ENCODE measurements at places on chromosomes 2 and 18.

- no peak for DNase-seq
Measured at GRCh38 chr2:9708683-9709538, 78.1 kb upstream of the YWHAQ start.

- no peak for DNase-seq
Measured at GRCh38 chr2:79660557-79660956, 147.7 kb downstream of the CTNNA2 start.

DNA sequence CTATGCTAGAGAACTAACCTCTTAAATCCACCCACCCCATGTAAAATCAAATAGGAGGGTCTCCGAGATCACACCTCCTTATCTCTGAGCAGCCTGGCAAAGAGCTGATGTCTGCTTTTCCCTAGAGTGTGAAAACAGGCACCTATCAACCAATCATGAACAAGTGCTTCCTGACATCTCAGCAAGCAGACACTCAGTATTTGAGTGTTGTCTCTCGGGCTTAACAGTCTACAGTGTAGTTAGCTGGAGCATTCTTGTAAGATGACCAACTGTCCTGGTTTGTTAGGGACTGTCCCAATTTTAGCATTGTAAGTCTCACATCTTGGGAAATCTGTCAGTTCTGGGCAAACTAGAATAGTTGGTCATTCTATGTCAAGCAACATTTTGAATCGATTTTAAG, 26.4 kb downstream of the MARCHF4 start:
- no peak for DNase-seq

- DNase-seq = peak; percentile 98
Measured at GRCh38 chr18:3688690-3689089, 238.7 kb downstream of the TGIF1 start.

DNA sequence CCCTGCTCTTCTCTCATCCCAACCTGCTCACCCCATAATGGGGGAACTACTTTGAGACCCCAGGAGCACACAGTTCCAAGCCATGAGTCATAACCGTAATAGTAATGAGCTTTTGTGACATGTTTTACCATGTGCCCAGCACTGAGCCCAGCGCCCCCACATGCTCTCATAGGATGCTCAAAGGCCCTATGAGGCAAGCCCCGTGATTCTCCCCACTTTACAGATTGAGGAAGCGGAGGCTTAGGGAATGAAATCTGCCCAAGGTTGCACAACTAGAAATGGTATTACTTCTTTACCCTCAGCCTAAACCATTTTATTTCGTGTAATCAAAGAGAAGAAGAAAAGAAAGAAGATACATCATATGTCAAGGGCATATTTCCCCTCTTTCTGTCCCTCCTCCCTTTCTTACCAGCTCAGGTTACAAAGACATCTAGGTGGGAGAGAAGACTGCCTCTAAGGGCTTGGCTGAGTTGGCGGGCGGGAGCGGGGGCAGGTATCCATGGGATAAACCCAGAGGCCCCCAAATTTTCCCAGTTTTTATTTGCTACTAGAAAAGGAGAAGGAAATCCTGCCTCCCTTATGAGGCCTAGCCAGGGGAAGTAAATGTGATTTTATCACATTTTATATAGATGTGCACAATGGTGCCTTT, 24.2 kb downstream of the BCL11A start:
- DNase-seq = no peak

- DNase-seq = no peak
Measured at GRCh38 chr2:53252115-53252514, 515.5 kb upstream of the CHAC2 start.

DNA sequence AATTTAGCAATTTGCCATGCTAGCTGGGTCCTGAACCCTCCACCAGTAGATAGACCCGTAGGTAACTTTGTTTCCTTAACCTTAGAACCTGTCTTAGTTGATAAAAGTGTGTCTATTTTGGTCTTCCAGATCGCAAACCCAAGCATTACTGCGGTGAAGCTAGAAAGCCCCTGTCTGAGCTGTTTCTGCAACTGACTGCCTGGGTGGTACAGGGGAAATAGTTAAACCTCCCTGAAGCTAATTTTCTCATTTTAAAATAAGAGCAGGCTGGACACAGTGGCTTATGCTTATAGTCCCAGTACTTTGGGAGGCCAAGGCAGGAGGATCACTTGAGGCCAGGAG, 101.7 kb upstream of the MSH2 start:
- DNase-seq = no peak

DNA sequence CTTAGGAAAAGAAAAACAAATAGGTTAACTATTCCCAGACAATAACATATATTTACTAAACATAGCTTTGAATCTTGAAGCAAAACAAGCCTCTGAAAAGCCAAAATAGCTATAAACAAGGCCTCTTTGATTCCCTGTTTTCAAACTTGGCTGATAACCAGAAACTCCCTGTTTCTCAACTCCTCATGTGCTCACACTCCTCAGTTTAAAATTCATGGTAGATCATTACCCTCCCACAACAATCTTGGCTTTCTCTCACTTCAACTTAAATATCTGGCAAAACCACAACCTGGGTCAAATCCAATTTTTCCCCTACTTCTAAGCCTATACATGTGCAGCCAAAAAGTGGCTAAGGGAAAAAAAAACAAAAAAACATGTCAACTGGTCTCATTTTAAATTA, 15.6 kb downstream of the SUCLG1 start:
- DNase-seq = no peak

GRCh38 chr2:138421315-138421970, 80.1 kb upstream of the SPOPL start:
- DNase-seq = peak; percentile 70

DNA sequence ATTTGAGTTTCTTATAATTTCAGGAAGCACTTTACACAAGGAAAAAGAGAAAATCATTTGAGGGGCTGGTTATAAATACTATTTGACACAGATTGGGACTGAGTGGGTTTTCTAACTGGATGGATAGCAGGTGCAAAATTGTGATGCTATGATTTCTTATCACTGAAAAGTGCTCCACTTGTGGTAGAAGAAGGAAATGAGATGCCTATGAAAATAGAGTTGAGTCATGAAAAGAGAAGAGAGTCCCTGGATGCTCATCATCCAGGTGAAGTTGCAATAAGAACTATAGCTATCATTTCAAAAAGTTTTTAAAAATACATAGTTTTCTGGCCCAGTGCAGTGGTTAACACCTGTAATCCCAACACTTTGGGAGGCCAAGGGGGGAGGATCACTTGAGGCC, 39.4 kb upstream of the NFE2L2 start:
- DNase-seq = no peak

- no peak for DNase-seq
Measured at GRCh38 chr18:22591222-22591621, 173.5 kb upstream of the CTAGE1 start.

- DNase-seq = no peak
Measured at GRCh38 chr2:166163775-166164174, 36.0 kb upstream of the SCN1A start.

DNA sequence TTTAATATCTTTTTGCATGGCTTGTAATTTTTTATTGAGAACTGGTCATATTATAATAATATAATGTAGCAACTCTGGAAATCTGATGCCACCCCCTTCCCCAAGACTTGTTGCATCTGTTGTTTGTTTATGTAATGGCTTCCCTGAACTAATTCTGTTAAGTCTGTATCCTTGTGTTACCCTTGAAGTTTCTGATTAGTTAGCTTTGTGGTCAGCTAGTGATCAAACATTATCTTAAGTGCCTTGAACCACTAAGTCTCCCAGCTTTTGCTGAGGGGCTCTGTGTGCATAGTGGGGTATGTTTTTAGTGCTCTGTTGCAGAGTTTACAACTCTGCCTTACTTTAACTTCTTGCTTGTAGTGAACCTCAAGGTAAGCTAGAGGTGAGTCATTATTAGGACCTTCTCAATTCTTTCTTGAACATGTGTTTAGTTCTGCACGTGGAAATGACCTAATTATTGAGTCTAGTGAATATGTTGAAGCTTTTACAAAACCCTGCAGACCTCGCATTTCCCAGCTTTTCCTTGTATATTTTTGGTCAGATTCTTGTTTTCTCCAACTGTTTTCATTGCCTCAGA, 24.8 kb downstream of the SMCHD1 start:
- no peak for DNase-seq

GRCh38 chr2:176096986-176097819, 2.4 kb upstream of the HOXD12 start:
- no peak for DNase-seq

GRCh38 chr2:1472350-1472749, 59.1 kb downstream of the TPO start:
- DNase-seq = no peak

DNA sequence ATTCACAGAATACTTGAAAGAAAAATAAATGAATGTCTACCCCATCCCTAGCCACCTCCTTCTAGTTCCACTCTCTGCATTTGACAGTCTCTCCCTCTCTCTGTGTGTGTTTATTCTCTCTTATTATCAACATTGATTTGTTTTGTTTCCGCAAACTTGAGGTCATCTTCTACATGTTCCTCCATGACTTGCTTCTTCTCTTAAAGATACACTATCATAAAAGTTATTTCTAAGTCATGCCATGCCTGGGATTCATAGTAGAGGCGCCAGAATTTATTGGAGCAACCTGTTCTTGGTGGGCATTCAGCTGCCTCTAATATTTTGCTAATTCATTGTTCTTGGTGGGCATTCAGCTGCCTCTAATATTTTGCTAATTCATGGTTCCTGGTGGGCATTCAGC, 58.9 kb upstream of the SMAD7 start:
- DNase-seq = no peak

DNA sequence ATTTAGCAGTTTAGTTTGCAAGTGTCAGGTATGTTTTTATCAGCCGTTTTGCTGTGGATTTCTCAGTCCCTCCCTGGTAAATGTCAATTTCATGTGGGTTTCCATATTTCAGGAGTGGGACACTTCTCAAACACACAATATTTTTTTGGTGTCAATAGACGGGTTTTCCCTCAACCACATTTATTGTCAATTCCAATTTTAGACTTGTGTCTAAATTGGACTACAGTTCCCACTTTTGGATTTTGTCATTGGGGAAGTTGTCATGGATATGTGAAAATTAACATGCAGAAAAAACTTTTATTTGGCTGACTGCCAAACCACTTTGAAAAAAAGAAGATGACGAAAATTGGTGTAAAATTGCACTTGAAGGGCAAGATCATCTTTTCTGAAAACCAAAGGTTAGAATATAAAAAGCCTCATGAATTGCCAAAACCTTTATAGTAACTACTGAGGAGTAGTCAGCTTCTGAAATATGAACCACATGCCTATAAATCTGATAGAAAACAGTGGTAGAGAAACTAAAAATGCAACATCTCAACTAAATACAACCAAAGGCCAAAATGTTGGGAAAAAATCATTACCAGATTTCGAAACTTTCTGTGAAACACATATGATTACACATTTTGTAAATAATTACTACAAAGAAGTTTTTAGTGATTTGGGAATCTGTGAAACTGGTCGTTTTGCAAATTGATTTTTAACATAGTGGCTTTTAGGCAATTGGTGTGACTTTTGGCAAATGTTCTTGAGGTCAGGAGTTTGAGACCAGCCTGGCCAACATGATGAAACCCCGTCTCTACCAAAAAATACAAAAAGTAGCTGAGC, 106.4 kb downstream of the BCL2L11 start:
- no peak for DNase-seq

DNA sequence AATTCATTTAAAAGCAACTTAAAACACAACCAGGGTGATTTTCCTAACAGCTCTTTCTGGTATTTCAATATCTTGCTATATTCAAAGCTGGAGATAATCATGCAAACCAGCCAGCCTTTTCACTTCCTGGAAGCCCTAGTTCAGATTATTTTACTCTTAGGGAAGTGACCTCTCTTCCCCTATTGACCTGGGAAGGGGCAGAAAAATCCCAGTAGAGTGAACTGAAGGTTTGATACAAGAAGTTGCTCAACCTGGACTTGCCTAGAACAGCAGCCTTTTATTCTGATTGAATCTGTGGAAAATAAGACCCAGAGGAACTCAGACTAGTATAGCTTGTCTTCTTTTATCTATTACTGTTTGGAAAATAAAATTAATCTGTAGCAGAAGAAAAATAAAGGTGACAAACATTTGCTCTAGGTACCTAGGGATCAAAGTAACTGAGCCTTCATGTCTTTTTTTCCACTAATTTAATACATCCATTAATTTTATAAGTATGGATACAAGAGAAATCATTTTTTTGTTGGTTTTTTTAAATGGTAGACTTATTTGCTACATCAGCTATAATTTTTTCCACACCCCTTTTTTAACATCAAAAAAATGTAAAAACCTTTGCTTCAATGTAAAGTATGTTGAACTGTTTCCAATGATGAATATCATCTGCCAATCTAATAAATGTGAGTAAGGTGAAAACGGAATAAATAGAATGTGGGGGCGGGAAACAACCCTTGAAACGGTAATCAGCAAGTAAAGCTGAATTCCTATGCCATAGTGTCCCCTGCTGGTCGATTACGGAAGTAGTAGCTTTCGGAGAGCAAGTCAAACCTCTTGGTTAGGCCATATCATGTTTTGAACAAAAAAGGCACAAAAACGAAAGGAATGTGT, 629.9 kb downstream of the NRXN1 start:
- DNase-seq = peak; percentile 4

DNA sequence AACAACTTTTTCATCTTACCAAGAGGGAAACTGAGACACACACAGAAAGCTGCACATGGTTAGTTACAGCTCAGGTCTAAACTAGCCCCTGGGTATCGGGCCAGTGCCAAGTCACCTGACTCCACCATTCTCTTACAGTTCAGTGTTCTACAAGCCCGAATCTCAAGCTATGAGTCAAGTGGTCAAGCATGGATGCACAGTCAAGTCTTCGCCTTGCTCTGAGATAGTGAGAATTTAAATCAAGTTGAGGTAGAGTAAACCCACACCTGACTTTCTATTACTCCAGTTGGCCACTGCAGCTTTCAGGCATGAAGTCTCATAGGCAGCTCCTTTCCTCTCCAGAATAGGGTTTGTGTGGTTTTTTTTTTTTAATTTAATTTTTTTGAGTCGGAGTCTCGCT, 34.5 kb upstream of the ARL5A start:
- DNase-seq = peak; percentile 85

- no peak for DNase-seq
Measured at GRCh38 chr2:46647766-46648742, 168.7 kb downstream of the TMEM247 start.

GRCh38 chr18:24018299-24018886, 3.8 kb downstream of the TTC39C start:
- no peak for DNase-seq

DNA sequence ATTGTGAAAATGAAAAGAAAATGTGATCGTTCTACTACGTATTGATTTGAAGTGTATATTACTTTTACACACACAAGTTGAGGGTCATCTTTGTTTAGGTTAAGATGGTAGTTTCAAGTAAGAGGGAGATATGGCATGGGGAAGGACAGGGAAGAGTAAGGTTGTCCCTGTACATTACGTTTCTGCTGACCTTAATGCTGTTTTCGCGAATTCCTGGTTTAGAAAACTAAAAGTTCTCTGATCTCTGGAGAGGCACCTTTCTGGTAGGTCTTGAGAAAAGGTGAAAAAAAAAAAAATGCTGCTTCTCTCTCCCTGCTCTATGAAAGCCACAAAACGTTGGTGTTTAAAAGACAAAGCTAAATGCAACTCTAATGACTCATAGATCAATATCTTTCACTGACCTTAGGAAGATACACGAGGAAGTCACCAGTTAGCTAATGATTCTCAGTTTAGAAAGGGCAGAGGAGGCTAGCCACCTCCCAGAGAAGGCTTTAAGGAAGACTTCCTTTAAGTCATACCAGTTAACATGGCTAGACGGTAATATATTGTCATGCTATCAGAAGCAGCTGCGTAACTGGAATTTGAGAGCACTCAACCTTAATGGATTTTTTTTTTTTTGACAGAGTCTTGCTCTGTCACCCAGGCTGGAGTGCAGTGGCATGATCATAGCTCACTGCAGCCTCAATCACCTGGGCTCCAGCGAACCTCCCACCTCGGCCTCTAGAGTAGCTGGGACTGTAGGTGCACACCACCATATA, 13.2 kb downstream of the TXNDC2 start:
- peak; percentile 69 for DNase-seq

- no peak for DNase-seq
Measured at GRCh38 chr2:28601616-28602015, 105.8 kb downstream of the PLB1 start.
